Renal cortical epithelial cell (primary cell): ENCODE measurements at places on chromosomes 1 and 21.

DNA sequence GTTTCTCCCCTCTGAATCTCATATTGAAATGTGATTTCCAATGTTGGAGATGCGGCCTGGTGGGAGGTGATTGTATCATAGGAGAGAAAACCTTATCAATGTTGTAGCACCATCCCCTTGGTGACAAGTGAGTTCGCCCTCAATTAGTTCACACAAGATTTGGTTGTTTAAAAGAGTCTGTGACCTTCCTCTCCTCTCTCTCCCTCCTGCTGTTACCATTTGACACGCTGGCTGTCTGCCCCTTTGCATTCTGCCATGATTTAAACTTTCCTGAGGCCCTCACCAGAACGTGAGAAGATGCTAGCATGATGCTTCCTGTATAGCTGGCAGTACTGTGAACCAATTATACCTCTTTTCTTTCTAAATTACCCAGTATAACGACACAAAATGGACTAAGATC, 730.9 kb upstream of the PRMT6 start:
- no peak for DNase-seq

DNA sequence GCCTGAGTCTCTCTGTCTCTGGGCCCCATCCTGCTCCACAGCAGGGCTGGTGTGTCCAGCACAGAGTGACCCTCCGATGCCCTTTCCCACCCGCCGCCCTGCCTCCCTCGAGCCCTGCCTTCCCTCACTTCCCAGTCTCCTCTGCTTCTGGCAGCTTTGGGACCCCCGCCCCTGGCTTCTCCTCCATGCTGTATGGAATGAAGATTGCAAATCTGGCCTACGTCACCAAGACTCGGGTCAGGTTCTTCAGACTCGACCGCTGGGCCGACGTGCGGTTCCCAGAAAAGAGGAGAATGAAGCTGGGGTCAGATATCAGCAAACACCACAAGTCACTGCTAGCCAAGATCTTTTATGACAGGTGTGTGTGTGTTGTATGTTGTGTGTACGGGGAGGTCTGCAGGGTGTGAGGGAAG, 14.3 kb downstream of the MOV10 start:
- no peak for DNase-seq

DNA sequence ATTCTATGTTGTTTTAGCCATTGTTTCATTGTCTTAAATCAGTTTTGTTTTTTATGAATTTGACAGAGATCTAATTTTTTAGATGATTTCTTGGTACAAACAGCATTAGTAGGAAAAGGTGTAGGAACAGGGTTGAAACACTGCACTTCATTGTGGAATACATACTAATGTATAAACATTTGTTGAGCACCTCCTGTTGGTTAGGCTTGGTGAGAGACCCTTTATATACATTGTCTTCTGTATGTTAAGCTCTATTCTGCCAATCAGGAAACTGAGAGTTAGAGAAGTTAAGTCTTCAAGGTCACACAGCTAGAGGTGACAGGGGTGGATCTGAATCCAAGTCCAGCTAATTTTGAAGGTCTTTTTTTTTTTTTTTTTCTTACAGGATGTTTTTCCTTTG, 192.7 kb downstream of the VPS13D start:
- DNase-seq, result no peak

GRCh38 chr1:52119301-52120079, 22.4 kb upstream of the ZFYVE9 start:
- DNase-seq, result no peak

DNA sequence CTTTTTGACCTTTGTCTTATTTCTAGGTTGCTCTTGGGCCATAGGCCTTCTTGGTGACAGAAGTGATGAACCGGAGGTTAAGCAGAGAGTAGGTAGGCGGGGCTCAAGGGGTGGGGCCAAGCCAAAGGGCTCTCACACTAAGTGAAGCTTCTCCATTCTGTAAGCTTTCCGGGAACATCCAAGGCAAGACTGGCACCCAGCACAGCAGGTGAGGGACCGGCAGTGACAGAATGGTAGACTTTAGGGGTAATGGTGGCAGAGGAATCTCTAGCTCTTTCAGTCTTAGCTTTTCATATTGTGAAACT, at the start of gene TNFAIP8L2:
TNFAIP8L2 (plus strand) TSS at position 135 of the 305 bp plus-strand sequence. CDS start 2,049 bp downstream, outside the sequence.
- DNase-seq, result no peak

DNA sequence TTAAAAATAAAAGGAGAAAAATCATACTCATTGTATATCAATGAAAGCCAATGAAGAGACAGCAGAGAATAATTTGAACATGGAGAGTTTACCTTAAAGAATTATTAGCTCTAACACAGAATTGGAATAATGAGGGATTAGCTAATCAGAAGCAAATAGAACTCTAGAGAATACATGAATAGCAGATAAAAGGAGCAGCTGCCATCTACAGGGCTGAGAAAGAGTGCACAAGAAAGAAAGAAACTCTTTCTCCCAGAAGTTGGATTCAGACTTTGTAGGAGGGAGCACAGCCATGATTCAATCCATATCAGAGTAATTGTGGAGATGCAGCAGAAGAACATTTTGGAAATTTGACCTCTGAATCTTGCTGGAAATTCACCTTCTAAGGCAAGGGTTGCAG, 1171.2 kb downstream of the PLA2G4A start:
- DNase-seq, result peak; percentile 16

DNA sequence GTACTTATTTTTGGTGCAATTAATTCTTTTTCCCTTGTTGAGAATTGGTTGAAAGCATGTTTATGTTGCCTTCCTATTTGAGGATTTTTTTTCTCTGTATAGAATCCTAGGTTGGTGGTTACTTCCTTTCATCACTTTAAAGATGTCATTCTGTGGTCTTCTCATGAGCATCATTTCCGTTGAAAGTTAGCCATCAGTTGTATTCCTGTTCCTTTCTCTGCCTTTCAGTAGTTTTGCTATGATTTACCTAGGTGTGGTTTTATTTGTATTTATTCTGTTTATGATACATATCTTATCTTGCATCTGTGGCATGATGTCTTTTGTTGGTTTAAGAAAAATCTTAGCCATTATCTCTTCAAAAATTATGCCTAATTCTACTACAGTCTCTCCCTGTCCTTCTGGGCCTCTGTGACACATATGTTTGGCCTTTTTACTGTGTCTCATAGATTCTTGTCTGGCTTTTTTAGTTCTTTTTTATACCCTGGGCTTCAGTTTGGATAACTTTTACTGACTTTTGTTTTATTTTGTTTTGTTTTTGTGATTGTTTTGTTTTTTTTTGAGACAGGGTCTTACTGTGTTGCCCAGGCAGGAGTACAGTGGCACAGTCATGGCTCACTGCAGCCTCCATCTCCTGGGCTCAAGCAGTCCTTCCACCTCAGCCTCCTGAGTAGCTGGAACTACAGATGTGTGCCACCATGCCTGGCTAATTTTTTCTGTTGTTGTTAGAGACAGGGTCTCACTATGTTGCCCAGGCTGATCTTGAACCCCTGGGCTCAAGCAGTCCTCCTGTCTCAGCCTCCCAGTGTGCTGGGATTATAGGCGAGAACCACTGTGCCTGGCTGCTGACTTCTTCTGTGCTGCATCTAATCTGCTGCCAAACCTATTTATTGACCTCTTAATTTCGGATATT, 24.1 kb downstream of the PTGFRN start:
- DNase-seq, result no peak

GRCh38 chr21:28856588-28857250, 136.0 kb downstream of the LTN1 start:
- DNase-seq, result peak; percentile 86

GRCh38 chr21:29825936-29826335, 113.9 kb downstream of the GRIK1 start:
- DNase-seq, result no peak

- DNase-seq, result no peak
These were observed 46.6 kb downstream of the HIVEP3 start for GRCh38 chr1:41872074-41872473.

DNA sequence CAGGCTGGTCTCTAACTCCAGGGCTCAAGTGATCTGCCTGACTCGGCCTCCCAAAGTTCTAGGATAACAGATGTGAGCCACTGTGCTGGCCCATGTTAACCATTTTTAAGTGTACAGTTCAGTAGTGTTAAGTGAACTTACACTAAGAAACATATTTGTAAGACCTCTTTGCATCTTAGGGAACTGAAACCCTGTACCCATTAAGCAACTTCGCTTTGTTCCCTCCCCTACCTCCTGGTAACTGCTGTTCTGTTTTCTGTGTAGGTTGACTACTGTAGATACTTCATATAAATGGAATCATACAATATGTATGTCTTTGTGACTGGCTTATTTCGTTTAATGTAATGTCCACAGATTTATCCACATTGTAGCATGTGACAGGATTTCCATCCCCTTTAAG, 11.0 kb downstream of the NUDC start:
- no peak for DNase-seq

DNA sequence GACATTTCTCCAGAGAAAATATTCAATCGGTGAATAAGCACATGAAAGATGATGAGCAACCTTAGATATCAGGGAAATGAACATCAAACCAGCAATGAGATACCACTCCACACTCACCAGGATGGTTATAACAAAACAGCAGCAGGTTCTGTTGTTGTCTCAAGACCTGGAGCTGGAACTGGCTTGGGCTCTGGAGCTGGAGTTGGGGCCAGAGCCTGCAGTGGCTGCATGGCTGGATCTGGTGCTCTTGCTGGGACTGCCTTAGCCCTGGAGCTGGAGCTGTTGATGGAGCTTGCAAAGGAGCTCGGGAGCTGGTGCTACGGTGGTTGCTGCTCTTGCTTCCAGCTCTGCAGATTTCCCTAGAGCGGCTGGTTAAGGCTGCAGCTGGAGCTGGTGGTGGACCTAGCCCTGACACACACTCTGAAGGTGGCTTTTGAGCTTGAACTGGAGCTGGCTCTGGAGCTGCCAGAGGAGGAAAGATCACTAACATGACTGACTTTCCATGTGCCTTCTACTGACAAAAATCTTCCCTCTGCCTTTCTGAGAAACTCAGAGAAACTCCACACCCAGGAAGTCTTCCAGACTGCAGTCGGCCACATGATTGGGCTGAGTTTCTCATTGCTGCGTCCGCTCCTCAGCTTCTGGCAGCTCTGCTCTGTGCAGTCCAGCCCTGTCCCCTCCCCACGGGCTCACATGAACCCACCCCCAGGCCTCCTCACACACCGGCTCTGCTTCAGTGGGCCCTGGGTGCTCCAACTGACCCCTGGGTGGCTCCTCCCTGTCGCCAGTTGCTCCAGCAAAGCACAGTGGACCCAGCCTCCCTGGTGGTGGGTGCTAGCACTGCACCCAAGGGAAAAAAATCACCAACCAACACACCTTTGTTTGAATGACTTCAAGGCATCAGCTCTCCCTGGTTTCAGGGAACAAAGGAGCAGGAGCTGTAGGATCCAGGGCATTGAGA, 139.1 kb upstream of the FMN2 start:
- DNase-seq, result peak; percentile 61

DNA sequence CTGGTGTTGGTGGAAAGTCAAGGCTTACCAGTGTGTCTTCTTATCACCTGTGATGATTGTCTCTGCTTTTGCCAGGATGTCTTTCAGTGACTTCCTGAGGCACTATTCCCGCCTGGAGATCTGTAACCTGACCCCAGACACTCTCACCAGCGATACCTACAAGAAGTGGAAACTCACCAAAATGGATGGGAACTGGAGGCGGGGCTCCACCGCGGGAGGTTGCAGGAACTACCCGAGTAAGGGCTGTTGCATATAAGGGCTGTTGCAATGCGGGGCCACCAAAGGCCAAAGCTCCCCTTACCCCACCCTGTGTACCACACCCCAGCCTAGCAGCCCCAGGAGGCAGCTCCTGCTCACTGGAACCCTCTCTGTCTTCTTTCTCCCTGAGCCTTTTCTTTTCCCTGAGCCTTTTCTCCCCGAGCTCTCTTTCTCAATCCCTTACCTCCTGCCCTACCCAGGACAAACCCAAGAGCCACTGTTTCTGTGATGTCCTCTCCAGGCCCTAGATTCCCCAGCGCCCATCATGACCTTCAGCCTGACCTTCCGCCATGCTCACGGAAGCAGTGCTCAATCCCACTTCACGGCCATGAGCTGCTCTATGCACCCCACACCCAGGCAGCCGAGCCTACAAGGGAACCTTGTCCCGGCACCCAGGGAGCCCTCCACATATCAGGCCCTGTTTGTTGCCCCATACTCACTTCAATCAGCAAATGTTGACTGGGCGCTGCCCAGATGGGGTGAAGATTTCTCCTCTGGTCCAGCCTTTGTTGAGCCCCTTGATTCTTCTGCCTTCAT, 40.6 kb downstream of the CAPN2 start:
- no peak for DNase-seq

GRCh38 chr1:97989094-97989680, 68.4 kb upstream of the DPYD start:
- DNase-seq, result no peak

DNA sequence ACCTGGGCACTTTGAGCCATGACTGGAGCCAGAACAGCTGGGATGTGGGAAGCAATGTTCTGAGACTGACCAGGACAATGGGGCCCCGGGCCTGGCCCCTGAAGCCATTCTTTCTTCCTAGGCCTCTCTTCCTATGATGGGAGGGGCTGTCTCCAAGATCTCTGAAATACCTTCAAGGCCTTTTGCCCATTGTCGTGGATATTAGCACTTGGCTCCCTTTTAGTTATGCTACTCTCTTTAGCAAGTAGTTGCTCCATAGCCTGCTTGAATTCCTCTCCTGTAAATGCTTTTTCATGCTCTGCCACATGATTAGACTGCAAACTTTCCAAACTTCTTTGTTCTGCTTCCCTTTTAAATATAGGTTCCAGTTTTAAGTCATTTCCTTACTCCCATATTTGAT, 262.9 kb upstream of the CACYBP start:
- no peak for DNase-seq

- peak; percentile 34 for DNase-seq
These were observed 157.3 kb upstream of the PTGFR start for GRCh38 chr1:78333502-78333901.

- DNase-seq, result no peak
These were observed 5.6 kb downstream of the USP25 start for GRCh38 chr21:15735409-15735808.

DNA sequence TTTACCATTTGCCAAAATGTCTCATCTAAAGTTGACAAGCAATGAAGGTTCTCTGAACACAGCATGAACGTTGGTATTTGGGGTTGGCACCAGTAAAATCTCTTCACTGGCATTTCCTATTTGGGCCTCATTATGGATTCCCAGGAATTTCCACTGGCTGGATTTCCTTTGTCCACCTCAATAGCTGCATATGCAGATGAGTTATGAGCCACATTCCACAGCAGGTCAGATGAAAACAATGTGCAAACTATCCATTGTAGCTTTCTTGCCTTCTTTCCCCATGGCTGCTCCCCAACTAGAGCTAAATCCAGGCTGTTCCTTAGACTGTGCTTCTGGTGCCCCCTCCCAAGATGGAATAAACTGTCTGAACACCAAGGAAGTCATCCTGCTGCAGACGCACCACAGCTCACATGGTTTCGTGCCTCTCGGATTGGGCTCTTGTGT, 168.1 kb upstream of the FGGY start:
- peak; percentile 92 for DNase-seq

- no peak for DNase-seq
These were observed 21.9 kb downstream of the SH2D2A start for GRCh38 chr1:156794506-156795373.

GRCh38 chr1:107617456-107617855, 347.5 kb downstream of the VAV3 start:
- DNase-seq, result no peak

GRCh38 chr1:113978863-113979702, at the start of gene OLFML3:
Gene OLFML3, plus strand, starts transcription at chr1:113979474. Its CDS starts 43 bp downstream, at chr1:113979517.
- peak; percentile 83 for DNase-seq
